ENCODE measurements at places on chromosomes 1 and 21. TPM values are rescaled to one million over a fixed set of nuclear protein-coding genes. Genes with fewer than 3 reads are reported as not detected.

The FALEC gene
- 3.5 TPM for total RNA-seq

GRCh38 chr1:97920276-97920831, 480 bp downstream of the DPYD start:
- DNase-seq = no peak

GRCh38 chr1:223486366-223486765, 93.2 kb downstream of the CCDC185 start:
- no peak for DNase-seq

DNA sequence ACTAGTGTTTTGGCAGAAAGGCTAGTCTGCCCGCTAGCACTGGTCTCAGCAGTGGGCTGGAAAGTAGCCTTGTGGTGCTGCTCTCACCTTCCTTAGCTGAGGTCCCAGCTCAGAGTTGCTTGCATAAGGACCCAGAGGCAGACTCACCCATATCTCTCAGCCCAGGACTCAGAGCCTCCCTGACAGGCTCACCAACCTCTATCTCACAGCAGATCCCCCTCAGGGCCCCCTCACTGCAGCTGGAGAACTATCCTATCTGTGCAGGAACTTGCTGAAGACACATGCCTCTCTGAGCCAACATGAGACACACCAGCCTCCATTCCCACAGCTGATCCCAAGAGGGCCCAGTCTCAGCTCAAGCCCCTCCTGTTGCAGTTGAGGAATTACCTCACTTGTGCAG, 82.6 kb downstream of the IARS2 start:
- DNase-seq = no peak

- no peak for DNase-seq
These were observed 12.4 kb downstream of the ZBTB18 start for GRCh38 chr1:244063498-244063897.

Data from dorsolateral prefrontal cortex (tissue), 122 donors.